ENCODE measurements at places on chromosomes 13 and 19.
A peak's percentile ranks its signal among the peaks of the same experiment; 100 is the strongest.

GRCh38 chr19:50255115-50255514 lies 51.7 kb downstream of the MYH14 start:
- no peak for DNase-seq

GRCh38 chr19:13001502-13002165 lies 6.4 kb downstream of the NFIX start:
- no peak for DNase-seq

DNA sequence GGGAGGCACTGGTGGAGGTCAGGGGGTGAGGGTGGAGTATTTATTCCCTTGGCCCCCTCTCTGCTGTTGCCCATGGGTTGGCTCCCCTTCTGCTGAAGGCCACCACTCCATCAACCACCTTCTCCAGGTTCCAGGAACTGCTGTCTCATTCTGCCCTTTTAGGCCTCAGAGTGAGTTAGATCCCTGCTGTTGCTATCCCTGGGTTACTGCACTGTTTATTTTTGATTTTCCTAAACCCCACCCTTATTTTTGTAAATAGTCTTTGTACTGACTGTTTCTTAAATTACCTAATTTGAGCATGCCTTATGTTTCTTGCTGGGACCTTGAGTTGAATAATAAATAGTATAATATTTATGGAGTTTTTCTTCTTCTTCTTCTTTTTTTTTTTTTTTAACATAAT lies 132.8 kb downstream of the RGCC start:
- no peak for DNase-seq

DNA sequence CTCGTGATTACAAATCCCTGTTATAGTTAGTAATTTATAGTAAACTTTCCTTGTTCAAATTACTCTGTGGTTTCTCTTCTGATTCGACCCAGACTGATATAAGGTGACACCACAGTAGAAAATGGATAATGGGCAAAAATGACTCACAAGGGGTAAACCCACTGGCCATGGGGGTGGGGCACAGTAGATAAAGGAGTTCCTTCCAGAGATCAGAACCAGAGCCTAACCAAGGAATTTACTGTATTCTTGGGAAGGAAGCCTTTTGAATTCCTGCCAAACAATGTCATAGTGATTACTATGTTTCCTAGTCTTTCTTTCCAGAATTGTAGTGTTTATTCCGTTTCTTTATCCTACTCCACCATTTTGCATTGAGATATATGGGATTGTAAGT lies 21.9 kb downstream of the MIR17HG start:
- peak; percentile 19 for DNase-seq

- peak; percentile 24 for DNase-seq
Measured at GRCh38 chr13:27151798-27152599, 19.6 kb downstream of the USP12 start.

GRCh38 chr19:11254666-11255065 lies 7.7 kb downstream of the DOCK6 start:
- no peak for DNase-seq

- DNase-seq: no peak
Measured at GRCh38 chr13:28258417-28258816, 120.1 kb downstream of the PAN3 start.
